ENCODE measurements at places on chromosomes 4 and X.

DNA sequence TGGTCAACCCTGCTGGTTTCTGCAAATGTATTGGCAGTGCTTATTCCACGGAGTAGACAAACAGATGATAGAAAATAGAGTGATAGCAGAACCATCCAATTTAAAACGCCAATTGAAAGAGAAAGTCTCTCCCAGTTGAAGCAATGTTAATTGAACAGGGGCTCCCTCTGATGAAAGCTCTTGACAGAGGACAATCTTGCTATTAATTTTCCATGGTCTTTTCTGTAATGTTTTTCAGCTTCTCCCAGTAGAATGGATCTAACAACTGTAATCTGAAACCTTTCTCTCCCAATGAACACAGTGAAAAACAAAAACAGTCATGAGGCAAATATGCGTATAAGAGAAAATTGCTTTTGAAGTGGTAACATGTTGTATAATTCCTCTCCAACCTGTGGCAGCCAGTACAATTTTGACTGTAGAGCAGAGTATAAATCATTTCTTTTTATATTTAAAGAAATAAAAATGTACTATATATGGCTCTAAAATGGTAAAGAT is 225.1 kb upstream of the GALNTL6 start:
- no peak for DNase-seq

DNA sequence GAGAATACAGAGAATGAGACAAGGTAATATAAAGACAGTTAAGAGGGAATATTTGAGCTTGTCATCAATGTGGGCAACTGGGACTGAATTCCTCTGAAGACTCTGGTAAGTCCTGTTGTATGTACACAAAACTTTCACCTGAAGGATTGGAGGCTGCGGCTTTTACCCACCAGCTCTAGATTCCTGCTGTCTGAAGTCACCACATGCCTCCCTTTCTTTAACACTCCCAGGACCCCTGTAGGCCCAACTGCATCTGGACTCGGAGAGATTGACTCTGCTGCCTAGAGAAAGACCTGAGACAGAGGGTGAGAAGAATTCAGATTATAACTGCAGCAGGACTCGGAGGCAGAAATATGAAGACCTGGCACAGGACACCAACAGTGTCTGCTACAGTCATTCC is 1048.0 kb downstream of the PDHA2 start:
- no peak for DNase-seq

DNA sequence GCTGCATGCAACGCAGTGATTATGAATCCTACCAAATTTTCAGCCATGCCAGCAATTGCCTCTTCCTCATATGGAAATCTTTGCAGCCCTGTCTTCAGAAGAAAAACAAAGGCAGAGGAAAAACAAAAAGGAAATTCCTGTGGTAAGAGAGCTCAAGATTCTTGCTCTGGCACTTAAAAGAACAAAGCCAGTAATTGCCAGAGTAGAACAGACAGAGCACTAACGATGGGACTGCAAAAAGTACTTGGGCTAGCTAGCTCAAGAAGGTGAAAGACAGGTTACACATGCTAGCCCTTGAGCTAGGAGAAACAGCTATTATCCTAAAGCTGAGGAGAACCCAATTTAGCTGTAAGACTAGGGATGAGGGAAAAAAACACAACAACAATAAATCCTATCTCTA is 582.3 kb downstream of the KCNIP4 start:
- no peak for DNase-seq

DNA sequence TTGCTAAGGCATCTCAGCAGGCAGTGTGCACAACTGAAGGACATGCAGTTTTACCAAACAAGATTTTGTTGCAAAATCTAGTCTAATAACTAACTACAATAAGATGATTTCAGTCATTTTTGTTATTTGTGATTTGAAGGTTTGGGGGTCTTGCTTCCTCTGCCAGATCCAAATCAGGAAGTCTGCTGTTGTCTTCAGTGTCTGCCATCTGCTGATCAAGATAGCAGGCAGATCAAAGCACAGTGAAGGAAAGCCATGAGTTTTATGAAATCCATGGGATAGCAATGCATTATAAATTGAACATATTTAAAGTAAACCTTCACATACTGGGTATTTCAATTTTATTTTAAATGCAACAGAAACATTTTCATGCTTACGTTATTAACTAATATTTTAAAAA is 169.1 kb upstream of the ETNPPL start:
- no peak for DNase-seq

GRCh38 chr4:726838-727237 is 21.2 kb downstream of the PCGF3 start:
- no peak for DNase-seq

DNA sequence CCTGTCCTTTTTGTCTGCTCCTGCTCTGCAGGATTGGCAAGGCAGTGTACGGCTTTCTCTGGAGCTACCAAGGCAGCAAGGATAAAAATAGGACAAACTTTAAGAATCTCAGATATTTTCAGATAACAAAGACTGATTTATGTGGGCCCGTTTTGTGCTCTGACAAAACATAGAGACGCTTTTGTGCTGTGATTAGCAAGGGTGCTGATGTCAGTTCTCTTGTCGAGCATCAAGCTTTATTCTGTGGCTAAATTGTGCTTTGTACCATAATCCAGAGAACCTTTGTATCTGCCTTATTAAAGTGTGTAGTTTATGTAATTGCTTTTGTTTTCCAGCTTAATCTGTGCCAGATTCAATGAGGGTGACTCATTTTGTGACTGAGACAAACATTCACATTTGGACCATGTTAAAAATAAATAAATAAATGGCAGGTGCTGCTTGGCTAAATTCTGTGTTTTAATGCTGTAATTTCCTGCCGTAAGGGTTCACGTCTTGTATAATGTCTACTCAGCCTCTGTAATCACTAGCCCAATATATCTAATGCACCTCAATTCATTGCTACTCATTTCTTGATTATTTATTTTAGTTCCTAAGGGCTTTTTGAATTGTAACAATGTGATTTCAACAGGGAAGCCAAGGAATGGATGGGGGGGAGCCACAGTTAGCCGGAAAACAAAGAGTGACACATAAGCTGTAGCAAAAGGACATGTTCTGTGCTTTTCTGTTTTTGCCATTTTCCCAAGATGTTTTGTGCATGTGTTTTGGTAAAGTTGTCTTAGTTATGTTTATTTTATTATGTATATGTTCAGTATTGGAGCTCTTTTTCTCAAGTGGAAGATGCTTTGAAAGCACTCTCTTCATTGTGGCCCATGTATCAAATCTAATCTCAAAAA is 75.1 kb downstream of the GAB1 start:
- DNase-seq, result peak; percentile 58

DNA sequence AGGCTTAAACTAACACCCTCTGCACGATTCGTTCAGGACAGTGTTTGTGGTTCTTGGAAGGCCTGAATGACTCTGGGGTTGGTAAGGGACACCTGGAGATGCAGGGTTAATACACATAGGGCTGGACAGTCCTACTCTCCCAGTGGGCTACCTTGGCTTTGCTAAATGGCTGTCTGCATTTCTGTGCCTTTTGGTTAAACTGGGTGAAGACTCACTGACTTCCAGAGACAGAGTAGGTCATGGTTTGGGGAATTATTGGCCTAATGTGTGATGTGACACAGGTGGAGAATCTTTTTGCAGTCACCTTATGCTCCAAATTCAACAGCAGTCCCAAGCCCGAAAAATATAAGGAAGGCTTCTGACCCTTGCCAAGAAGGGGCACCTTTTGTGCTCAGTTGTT is 10.5 kb downstream of the POU4F2 start:
- DNase-seq, result no peak

- DNase-seq, result no peak
These were observed 181.8 kb upstream of the POF1B start for GRCh38 chrX:85561231-85561630.

- DNase-seq, result no peak
These were observed 36.4 kb downstream of the TMEM150C start for GRCh38 chr4:82525307-82525911.

- DNase-seq, result no peak
These were observed 12.0 kb upstream of the KDM5C start for GRCh38 chrX:53237056-53237455.

- no peak for DNase-seq
These were observed 23.9 kb downstream of the KLHL5 start for GRCh38 chr4:39085891-39086290.

- peak; percentile 97 for DNase-seq
These were observed at the start of gene WFS1 for GRCh38 chr4:6269616-6270511. Gene WFS1, plus strand, starts transcription at chr4:6269850. Its CDS starts 7,606 bp downstream, at chr4:6277456.

- DNase-seq, result peak; percentile 32
These were observed 23.6 kb upstream of the SMPX start for GRCh38 chrX:21781525-21781924.

GRCh38 chr4:159434114-159434870 is 331.4 kb downstream of the RAPGEF2 start:
- peak; percentile 22 for DNase-seq

DNA sequence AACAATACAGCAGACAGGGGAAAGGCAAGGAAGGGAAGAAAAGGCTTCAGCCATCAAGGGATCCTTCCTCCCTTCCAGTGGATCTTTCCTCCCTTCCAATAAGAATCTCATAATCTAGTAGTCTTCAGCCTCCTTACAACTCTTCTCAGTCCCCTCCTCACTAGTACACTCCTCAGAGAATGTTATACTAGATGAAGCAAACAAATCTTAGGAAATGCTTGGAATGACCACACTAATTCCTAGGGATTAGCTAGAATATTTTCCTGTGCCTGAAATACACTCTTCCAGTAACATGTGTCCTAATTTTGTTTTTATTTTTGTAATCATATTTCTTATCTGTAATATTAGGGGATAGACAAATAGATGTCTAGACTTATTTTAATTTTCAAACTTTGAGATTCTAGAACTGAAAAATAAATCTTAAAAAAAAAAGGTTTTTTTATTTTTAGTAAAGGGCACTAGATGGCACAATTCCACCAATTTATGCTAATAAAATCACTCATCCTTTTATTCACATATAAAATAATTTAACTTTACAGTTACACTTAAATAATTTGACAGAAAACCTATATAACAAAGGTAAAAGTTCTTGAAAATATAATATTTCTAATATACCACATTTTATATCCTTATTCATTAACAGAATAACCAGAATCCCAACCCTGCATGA is 7.0 kb upstream of the STPG2 start:
- DNase-seq, result peak; percentile 4

- no peak for DNase-seq
These were observed 2.5 kb downstream of the P2RY8 start for GRCh38 chrX:1534301-1535168.

DNA sequence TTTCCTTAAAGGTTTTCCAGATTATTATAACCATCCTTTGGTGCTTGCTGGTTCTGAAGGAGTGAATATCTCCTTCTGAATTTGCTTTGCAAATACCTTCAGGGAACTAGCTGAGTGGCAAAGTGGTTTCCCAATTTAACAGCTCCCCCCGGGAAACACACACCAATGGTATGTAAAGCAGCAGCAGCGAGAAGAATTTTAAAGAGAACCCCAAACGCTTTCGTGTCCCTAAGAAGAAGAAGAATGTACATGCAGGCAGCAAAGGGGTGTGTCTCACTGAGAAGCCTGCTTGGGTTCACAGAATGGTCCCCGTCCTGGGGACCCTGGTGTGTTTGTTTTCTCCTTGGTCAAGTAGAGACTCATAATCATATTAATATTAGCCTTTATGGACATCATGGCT is 4.2 kb upstream of the AKAP17A start:
- DNase-seq, result no peak

DNA sequence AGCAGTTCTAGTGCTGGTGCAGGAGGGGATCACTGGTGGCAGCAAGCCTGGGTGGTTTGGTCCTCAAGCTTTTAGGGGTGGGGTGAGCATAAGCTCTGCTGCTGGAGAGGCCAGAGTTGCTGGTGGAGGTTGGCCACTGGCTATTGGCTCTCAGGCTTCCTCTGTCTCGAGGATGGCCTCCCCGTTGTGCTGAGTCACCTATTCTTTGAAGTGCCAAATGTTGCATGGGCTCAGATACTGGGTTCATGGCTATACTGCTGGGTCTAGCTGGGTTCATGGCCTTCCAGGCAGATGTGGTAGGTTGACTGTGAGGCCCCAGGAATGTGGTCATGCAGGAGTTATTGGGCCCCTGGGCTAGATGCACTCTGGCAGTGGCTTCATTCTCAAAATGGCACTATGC is 466.3 kb downstream of the NAF1 start:
- no peak for DNase-seq

DNA sequence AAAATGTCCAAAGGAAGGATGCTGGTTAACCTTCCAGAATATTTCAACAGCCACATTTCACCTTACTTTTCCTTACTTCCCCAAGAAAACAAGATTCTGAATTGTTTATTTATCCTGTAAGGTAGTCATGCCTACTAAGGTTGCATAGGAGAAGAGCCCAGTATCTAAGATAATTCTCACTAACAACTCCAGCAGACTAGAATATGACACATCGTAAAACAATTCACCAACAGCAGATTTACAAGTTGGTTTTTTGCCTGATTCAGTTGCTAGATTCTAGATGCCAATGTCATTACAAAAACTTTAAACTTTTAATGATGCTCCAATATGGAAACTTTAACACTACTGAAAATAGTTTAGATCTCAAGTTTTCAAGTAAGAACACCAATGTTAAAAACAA is 176.4 kb downstream of the IL13RA2 start:
- DNase-seq, result peak; percentile 37

GRCh38 chr4:119765951-119766350 is 137.3 kb upstream of the PDE5A start:
- no peak for DNase-seq

- DNase-seq, result no peak
These were observed 2.3 kb downstream of the MAP3K15 start for GRCh38 chrX:19512961-19513360.

DNA sequence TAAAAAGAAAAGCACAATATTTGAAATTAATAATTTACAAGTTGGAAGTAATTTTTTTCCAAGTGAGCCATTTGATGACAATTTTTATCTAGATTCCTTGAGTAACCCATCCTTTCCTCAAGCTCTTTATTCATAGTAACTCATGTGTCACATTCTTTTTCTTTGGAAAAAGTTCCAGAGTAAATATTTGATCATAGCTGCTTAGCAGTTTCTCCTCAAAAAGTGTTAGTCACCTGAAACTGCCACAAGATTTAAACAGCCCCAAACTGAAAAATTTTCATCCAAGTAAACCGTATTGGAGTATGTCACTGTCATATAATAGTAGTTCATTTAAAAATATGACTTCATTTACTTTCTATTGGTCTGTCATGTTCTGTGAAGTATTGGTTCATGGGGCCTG is 94.6 kb upstream of the CASK start:
- DNase-seq, result no peak

- no peak for DNase-seq
These were observed 13.6 kb downstream of the TNIP3 start for GRCh38 chr4:121150486-121150885.

- peak; percentile 29 for DNase-seq
These were observed 369.3 kb downstream of the FBXW7 start for GRCh38 chr4:152166567-152166966.

DNA sequence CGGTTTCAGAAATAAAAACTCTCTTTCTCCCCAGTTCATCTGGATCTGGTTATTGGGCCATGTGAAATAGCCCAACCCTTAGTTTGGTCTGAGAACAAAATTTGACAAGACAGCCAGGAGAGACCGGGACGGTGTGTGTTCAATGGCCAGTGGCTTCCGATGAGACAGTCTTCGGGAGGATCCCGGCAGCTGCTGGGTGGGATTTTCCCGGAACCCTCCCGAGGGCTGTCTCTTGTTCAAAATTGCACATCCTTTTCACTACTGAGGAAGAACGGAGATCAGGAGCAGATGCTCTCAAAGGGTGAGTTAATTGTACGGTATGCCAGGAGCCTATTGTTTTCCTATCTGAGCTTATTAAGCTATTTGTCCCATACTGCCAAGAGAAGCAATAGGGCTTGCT is 166.5 kb downstream of the PRR32 start:
- DNase-seq, result no peak

- no peak for DNase-seq
These were observed 160.7 kb downstream of the DLG3 start for GRCh38 chrX:70605352-70605751.

- no peak for DNase-seq
These were observed 1112.7 kb downstream of the PDHA2 start for GRCh38 chr4:96952610-96953009.

- DNase-seq, result no peak
These were observed 35.0 kb downstream of the AMMECR1 start for GRCh38 chrX:110282922-110283321.
